Mucosa of gallbladder (tissue), 1 donor: ENCODE measurements at places on chromosomes 7 and 10. TPM values are rescaled to one million over a fixed set of nuclear protein-coding genes. Genes with fewer than 3 reads are reported as not detected.

Gene PLEKHS1
- total RNA-seq: 0.75 TPM

Gene SEMA3A
- total RNA-seq: 19.2 TPM

Gene CAMK2G
- total RNA-seq: 43.7 TPM

- no peak for DNase-seq
These were observed 191.2 kb downstream of the PLXDC2 start for GRCh38 chr10:20007426-20007825.

DNA sequence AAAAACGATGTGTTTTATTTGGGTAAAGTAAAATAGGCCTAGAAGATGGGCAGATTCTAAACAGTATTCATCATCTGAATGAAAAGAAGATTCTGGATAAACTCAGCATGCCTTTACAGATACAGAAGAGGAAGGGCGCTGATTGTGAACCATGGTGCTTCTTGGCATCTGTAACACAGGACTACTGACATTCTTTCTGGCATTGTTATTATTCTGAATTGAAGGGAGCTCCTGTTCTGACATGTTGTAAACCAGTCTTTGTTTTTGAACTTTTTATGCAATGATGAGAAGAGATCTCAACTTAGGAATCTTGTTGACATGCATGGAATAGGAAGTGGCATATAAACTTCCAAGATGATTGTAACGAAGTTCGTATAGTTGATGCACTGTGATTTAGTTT lies 13.5 kb downstream of the RPA3 start:
- DNase-seq: no peak

DNA sequence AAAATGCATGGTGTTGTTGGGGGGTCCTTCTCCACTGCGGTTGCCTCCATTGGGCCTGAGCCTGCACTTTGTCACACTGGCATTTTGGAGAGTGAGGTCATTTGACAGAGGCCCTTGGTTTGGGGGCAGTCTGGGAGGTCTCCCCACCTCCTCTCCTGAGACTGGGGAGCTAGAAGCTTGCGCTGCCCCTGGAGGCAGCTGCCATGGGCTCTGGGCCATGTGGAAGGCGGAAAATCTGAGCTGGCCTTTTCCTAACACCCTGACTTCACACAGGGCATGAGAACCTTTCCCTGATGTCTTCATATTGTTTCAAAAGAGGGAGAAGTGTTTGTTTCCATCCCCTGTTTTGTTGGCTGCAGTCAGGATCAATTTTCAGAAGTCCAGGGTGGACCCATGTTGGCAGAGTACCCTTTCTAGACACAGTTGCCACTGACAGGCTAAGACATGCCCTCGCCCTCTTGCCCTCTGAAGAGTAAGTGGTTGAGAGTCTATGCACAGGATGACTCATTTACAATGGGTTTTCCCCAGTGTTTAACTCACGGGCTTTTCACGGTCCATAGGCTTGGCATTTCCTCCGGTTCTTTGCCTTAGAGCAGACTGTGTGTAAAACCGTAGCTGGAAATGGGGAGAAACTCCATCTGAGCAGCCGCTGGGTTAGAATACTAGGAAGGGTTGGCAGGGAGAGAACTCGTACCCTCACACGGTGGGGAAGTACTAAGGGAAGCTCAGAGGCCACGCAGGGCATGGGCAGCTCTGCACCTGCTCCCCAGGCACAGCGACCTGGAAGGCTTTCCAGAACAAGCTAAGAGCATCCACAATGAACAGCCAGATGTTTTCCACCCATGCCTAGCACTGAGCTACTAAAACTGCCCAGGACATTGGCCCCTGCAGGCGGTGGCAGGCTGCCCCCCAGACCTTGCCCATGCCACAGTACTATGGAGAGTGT lies 655.0 kb downstream of the SDK1 start:
- DNase-seq: no peak

DNA sequence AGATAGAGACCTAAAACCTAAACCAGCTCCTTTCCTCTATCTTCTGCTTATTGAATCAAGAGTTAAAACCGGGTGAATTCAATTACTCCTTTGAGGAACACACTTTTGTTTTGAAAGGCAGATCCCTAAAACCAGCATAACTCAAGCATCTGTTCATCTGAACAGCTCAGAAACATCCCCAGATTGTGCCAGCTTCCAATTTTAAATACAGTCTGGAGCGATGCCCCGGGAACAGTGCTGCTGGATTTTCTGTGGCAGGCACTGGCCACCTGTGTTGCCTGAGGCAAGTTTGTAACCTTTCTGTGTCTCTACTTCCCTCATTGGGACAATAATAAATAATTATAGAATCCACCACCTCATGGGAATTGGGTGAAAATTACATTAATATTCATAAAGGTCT lies 281.4 kb upstream of the NFE2L3 start:
- no peak for DNase-seq

- DNase-seq: no peak
These were observed 35.8 kb downstream of the PDGFA start for GRCh38 chr7:483656-484355.
